ENCODE measurements at places on chromosomes 6 and 20.

DNA sequence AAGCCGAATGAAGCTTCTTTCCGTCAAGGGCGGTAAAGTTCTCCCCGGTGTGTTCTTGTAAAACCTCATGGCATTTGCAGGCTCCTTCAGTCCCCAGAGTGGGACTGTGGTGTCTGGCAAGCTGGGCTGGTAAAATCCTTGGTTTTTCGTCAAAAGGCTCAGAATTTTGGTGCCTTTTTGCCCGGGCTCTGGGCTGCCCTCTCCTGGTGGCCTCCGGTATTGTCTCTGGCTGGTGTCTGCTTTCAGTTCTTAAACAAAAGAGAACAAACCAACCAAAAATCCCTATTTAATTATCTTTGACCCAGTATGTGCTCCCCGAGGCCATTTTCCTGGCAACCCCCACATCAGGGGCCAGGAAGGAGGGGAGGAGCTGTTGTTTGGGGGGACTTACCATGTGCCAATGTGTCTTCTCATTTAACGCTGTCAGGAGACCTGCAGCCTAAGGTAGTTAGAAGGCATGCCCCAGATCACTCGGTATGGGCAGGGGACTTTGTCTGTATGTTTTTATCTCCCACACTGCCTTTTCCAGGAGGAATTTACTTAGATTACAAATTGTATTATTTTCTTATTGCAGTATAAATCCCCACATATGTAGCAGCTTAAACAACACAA is 11.1 kb downstream of the CDH4 start:
- DNase-seq: no peak

GRCh38 chr6:77337392-77337791 is 125.9 kb downstream of the HTR1B start:
- DNase-seq: no peak

DNA sequence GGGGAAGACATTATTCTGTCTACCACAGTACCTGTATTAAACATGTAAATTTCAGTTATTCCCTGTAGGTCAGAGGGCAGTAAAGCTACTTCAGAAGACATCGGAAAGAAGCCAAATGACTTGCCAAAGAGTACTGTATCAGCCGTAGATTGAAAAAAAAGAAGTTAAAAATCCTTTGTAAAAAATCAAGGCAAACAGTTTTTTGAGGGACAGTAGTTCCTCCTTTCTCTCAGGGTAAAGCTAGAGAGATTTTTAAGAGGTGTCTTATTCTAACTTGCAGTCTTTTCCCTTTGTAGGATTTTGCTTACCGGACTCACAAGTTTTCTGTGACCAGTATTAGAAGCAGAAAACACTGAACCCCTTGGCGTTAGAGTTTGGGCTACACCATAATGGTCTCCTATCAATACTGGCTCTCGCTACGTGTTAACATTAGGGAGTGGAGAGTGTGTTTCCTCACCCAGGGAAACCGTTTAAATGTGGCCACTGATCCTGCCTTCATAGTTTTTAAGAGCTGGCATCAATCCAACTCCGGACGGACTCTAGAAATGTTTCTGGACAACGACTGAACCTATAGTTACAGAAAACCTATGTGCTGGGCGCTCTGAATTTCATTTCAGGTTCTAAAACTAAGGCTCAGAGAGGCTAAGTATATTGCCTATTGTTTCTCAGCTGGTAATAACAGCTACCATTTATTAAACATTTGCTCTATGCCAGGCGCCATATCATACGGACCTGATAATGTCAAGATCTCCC is 1.3 kb upstream of the ASXL1 start:
- no peak for DNase-seq

GRCh38 chr6:129567374-129567773 is 142.6 kb downstream of the ARHGAP18 start:
- DNase-seq: no peak

GRCh38 chr6:26312501-26313397 is 52.2 kb upstream of the BTN3A2 start:
- DNase-seq: peak; percentile 81
